AG09319 (cell line): ENCODE measurements at places on chromosomes 5 and 9.

DNA sequence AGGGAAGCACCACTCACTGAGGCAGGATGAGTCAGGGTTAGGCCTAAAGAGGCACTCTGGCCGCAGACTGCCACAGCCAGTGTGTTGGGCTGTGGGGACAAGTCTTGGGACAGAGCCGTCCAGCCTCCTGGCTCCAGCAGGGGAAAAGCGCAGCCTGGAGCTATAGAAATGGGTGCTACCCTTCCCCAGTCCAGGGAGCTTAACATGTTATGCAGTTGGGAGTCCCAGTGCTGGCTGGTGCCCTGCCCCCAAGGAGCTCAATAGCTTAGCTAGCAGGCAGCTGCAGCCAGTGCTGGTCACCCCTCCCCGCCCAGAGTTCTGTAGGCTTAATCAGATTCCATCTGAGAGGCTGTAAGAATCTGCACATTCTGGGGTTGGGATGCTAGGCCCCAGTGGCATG lies 399.6 kb upstream of the TUSC1 start:
- no peak for DNase-seq

DNA sequence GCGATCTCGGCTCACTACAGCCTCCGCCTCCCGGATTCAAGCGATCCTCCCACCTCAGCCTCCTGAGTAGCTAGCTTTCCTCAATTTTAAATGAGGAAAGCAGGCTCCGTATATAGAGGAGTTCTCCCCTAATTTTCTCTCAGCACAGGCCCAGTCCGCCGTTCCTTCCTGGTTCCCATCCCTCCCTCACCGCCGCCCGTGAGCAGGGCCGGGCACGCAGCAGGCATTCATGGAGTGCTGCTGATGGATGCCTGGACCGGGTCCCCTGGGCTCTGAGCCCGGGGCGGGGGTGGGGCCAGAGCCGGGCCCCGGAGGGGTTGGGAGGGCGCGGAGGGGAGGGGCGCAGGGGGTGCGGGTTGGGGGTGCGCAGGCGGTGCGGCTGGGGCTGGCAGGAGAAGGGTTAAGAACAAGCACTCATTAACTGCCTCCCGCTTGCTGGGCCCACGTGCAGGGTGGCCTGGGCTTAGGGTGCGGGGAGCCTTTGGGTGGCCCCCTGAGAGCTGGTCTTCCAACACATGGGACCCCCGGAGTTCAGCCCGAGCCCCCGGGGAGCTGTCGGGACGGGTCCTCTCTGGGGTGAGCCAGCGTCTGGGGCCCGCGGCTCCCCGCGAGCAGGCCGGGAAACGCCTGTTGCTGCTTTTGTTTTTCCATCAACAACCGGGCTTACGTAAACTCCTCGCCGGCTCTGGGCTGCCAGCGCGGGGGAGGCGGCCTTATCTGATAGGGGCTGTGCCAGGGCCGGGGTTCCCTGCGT lies 33.7 kb downstream of the LHX2 start:
- DNase-seq, result no peak

GRCh38 chr9:79592726-79593493 lies 21.1 kb downstream of the TLE4 start:
- no peak for DNase-seq

GRCh38 chr5:582936-583635 lies 29.1 kb upstream of the CEP72 start:
- DNase-seq, result no peak

- no peak for DNase-seq
Observed at GRCh38 chr5:176608937-176609723, 826 bp downstream of the GPRIN1 start.

DNA sequence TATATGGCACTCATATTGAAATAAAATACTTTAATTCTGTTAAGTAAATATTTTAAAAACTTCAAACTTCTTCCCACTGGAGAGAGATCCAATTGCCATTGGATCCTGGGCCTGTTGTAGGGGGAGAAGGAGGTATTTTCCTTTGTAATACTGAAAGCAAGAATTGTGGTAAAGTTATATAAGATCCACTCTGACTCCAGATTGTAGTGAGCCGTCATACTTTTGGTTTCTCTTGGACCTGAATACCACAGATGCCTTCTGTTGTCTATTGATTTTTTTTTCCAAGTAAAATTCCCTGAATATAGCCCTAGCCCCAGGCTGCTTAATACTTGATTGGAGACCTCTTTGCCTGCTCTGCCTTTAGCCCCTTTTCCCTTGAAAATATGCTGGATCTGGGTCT lies 86.9 kb downstream of the ATG10 start:
- DNase-seq, result no peak

GRCh38 chr9:87451149-87451548 lies 46.5 kb upstream of the DAPK1 start:
- no peak for DNase-seq

GRCh38 chr5:135173662-135174290 lies 139.7 kb upstream of the PITX1 start:
- DNase-seq, result no peak

DNA sequence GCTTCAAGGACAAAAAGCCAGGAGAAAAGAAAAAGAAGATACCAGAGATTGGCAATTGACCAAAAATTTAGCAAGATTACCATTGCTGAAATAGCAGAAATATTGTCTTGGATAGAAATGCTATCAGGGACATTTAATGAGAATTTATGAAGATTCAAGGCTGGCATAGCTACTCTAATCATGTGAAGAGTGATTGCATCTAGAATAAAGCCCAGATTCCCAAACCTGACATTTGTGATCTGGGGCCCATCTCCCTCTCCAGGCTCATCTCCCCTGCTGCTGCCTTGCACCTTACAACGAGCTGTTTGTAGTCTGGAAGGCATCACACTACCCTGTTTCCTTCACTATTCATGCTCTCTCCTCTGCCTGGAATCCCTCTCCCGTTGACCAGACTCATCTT lies 114.5 kb downstream of the C9orf152 start:
- no peak for DNase-seq

GRCh38 chr9:37943345-37944265 lies 39.7 kb upstream of the SLC25A51 start:
- peak; percentile 51 for DNase-seq

- DNase-seq, result peak; percentile 44
Observed at GRCh38 chr9:33374634-33375237, 27.6 kb downstream of the AQP7 start.
